GM13976 (cell line): ENCODE measurements at places on chromosomes 1 and 21.

GRCh38 chr1:154348429-154349076 lies 23.2 kb downstream of the ATP8B2 start:
- peak; percentile 56 for DNase-seq

GRCh38 chr1:6472391-6472790 lies 6.4 kb upstream of the TNFRSF25 start:
- DNase-seq: no peak

DNA sequence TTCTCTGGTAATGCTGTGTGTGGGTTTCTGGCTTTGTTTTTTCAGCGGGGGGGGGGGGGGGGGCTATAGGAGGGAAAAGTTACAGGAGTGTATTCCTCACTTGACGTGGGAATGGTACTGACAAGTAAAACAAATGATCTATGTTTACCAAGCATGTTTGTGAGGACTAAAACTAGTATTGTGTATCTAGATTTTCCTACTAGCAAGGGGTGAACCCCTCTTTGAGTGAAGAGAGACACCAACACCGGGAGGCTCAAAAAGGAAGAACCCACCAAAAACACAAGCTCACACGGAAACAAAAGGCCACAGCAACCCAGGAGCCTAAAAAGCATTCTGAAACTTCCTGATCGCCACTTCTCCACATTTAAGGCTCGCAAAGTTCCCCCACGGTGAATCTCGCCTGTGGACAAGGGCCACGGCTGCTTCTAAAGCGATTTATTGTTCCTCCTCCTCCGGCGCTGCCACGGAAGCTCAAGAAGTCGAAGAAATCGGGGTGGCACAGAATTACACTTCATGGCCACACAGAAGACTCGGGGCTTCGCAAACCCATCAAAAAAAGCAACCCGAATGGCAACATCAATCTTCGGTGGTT lies 703 bp downstream of the PUM1 start:
- DNase-seq: peak; percentile 43

- no peak for DNase-seq
Observed at GRCh38 chr1:100670083-100670482, 49.5 kb upstream of the VCAM1 start.

GRCh38 chr1:60903591-60903990 lies 178.8 kb upstream of the NFIA start:
- no peak for DNase-seq

DNA sequence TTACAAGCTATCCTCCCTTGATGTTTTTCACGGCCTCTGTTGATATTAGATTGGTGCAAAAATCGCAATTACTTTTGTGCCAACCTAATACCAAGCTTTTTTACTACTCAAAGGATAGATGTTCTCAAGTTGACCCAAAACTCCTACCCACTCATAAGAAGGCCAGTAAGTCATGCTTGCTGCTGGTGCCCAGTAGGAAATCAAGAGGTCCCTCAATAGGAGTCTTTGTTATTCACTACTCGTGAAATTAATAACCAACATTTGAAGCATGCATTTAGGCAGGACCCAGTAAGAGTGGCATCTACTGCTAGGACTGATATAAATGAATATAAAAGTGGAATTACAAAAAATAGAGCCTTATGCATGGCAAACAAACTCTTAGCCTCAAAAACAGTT lies 52.6 kb downstream of the APP start:
- no peak for DNase-seq

- peak; percentile 22 for DNase-seq
Observed at GRCh38 chr21:25790122-25790877, 55.5 kb downstream of the GABPA start.
